ENCODE measurements at places on chromosomes 5 and 9.
A peak's percentile ranks its signal among the peaks of the same experiment; 100 is the strongest.

DNA sequence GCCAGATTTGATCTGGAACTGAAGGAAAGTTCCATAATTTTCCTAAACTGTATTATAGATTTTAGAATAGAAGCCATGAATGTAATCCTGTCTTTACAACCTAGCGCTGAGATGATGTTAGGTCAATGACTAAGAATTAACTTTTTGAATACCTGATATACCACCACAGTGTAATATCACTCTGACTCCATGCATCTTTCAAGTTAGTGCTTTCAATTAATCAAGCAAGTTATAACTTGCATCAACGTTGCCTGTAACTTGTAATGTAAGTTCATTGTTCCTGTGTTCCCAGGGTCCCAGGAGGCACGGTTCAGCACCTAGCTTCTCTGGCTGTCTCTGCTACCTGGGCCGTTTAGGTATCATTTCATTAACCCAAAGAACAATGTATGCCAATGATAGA is 139.3 kb downstream of the CSNK1G3 start:
- DNase-seq, result no peak
- no peaks in the 10 kb centered on the region for H3K36me3 ChIP-seq
- no peaks in the 10 kb centered on the region for H3K4me1 ChIP-seq
- H3K27ac ChIP-seq, result no peak overlapping the region

- no peak for DNase-seq
- no peaks in the 10 kb centered on the region for H3K36me3 ChIP-seq
- H3K4me3 ChIP-seq, result no peak overlapping the region
- H3K27me3 ChIP-seq, result no peaks in the 10 kb centered on the region
Measured at GRCh38 chr5:41043109-41043747, 27.9 kb downstream of the MROH2B start.

DNA sequence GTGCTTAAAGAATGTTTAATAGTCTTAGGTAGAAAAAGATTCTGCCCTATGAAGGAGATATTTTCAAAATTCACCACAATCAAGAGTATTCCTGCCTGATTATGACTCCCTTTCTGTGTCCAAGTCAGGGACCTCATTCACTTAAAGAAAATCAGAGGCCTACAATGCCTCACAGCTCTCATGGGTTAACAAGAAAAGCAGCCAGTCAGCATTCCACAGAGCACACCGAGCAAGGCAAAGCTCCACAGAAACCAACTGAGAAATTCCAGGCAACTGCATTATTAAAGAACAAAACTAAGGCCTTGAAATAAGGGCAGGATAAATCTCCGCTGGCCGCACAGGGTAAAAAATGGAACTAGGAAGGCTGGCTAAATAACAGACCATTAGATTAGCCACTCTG is 161.1 kb downstream of the TARS1 start:
- DNase-seq, result no peak
- no peaks in the 10 kb centered on the region for H3K36me3 ChIP-seq
- no peak overlapping the region for H3K27ac ChIP-seq
- no peak overlapping the region for H3K4me3 ChIP-seq

GRCh38 chr5:177314376-177315342 is 3.0 kb upstream of the MXD3 start:
- H3K36me3 ChIP-seq, result peaks cover 28% of the 10 kb centered on the region
- DNase-seq, result no peak
- no peak overlapping the region for H3K4me3 ChIP-seq
- peak overlapping the region; percentile 25 for H3K27ac ChIP-seq
- peaks cover 52% of the 10 kb centered on the region for H3K4me1 ChIP-seq

GRCh38 chr5:1934801-1935429 is 52.2 kb upstream of the IRX4 start:
- H3K27me3 ChIP-seq, result peaks cover 29% of the 10 kb centered on the region
- DNase-seq, result no peak
- H3K27ac ChIP-seq, result no peak overlapping the region
- H3K4me3 ChIP-seq, result no peak overlapping the region

Data from activated CD8-positive, alpha-beta T cell treated with anti-CD3 and anti-CD28 coated beads, Interleukin-2, amount 10 ng/mL, durations not matched to agents 7 days and 5 days (primary cell).